ENCODE measurements at places on chromosomes 13 and 19.

GRCh38 chr13:108115738-108116137, 99.6 kb downstream of the LIG4 start:
- DNase-seq: no peak

- no peak for DNase-seq
These were observed 13.7 kb downstream of the SLC7A10 start for GRCh38 chr19:33211794-33212435.

- no peak for DNase-seq
These were observed 14.6 kb downstream of the ADGRE5 start for GRCh38 chr19:14395710-14396336.

- no peak for DNase-seq
These were observed 773.8 kb downstream of the GPC5 start for GRCh38 chr13:92172191-92172590.

DNA sequence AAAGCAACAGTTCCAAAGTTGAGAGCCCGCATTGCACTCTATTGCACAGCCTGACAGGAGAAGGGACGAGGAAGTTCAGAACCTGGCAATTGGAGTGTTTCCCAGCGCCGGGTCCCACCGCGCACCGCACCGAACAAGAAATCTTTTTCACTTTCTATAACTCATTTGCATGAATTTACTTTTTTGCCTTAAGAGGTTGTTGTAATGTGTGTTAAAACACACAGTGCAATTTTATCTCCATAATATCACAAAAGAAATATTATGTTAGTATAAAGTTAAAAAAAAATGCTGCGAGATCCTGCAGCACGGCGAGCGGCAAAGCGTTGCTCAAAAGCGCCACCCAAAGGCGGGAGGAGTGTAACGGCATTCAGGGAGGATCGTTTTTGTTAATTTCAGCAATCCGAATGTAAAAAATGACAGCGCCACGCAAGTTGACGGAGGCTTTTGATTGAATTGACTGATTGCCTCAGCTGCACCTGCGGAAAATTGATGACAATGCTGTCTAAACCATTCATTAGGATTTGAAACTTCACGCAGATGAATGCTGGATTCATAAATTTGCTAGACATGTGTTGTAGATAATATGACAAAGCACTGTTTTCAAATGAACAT, 303.6 kb upstream of the ZNF507 start:
- peak; percentile 77 for DNase-seq

DNA sequence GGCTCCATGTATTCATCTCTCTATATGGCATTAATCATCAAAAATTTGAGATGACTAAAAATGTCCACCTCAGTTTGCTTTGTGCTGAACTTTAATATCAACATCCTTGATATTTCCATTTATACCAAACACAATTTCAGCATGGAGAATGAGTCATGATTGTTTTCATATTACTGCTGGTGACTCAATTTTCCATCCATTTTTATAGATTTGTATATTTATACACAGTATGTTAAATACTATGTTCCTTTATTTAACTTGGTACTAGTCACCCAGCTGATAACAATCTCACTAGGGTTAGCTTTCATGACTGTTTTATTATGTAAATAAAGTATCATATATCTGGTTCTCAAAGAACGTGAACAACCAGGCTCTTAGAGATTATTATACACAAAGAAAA, 1255.1 kb downstream of the SLITRK1 start:
- no peak for DNase-seq

DNA sequence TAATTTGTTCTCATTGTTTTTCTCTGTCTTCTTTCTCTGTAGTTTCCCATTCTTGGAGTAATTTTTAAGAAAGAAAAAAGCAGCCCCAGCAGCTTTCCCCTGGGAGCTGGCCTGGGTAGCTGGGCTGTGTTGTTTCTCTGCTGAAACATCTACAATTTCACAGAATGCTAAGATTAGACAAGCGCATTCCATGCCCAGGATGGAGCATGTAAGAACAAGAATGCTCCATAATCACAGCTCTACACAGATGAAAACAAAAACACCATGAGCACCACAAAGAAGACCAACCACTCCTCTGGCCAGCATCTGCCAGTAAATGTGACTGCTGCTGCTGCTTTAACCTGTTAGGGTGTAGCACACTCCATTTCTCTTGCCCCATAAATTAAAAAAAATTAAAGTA, 239.2 kb upstream of the SLITRK1 start:
- DNase-seq: peak; percentile 40

GRCh38 chr13:101946401-101946800, 455.4 kb downstream of the FGF14 start:
- no peak for DNase-seq

DNA sequence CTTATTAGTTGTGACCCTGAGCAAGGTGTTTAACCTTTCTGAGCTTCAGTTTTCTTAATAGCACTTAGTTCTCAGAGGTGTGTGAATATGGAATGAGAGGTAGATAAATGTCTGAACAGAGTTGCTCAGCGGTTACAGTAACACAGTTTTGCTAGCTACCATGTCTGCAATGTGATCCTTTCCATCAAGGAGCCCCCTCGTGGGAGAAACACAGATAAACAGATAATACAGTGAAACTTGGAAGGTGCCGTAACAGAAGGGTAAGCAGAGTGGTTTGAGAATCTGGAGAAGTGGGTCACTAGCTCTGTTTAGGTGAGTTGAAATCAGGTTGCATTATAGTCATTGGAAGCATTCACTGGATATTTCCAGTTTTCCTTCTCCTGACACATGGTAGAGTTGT, 38.9 kb downstream of the IRS2 start:
- no peak for DNase-seq

DNA sequence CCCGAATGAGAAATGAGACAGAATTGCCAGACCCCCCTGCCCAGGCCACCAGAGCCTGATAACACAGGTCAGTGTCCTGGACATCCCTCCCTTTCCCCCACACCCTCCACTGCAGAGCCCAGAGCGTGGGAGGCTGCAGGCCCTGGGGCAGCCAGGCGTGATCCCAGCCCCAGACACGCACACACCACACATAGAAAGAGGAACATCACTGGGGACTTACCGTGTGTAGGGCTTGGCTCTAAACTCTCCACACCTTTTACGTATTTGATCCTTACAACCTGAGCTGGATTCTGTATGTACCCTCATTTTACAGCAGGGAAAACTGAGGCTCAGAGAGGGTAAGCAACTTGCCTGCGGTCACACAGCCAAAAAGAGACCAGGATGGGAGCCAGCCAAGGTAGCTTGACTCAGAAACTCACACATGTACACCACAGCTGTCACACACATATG, 334 bp upstream of the ANGPTL6 start:
- no peak for DNase-seq

- no peak for DNase-seq
These were observed 31.8 kb downstream of the DNM2 start for GRCh38 chr19:10749435-10750384.

DNA sequence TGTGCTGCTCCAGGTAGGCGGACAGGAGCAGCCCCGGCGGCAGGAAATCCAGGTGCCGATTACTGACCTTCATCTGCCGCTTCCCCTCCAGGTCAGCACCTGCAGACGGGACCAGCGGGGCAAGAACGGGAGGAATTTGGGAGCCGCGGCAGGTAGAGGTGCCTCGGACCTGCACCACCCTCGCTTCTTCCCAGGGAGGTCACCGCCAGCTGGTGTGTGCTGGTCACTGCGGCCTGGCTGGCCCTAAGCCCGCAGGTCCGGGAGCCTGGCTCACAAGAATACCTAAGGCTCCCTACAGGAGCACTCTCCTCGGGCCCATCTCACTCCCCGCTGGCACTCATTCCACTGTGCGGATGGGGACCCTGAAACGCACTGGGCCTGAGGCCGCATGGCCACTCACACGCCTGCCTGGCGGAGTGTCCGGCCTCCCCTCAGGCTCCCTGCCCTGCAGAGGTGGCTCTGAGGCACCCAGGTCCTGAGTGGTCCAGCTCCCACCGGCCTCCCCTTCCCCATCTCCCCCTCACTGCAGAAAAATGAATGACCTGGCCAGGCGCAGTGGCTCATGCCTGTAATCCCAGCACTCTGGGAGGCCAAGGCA, 4.3 kb downstream of the RNU6-9 start:
- peak; percentile 59 for DNase-seq

DNA sequence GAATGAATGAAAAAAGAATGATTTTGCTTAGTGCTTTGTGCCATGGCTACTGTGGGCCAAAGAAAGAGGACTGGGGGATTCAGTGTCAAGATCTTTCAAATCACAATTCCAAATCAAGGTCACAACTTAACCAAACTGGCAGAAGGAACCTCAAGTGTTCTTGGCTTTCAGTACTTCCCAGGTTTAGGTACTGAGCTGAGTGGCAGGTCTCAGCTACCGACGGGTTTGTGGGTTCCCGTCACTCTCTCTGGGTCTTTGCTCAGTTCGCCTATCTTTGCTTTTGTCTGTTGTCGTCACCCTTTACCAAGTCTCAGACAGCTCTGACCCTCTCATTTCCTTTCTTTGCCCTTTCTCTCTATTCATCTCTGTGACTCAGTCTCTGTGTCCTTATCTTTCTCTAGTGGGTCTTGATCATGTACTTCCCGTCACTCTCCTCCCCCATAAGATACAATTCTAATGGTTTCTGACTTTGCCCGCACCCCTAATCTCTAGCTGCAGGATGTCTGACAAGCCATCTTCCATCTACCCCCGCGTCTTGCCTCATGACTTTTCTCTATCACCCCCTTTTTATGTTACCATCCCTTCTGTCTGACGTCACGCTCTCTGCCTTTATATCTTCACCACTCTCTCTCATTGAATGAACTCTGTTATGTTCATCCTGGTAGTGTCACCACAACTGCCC, 33.3 kb upstream of the LRRC4B start:
- DNase-seq: no peak

DNA sequence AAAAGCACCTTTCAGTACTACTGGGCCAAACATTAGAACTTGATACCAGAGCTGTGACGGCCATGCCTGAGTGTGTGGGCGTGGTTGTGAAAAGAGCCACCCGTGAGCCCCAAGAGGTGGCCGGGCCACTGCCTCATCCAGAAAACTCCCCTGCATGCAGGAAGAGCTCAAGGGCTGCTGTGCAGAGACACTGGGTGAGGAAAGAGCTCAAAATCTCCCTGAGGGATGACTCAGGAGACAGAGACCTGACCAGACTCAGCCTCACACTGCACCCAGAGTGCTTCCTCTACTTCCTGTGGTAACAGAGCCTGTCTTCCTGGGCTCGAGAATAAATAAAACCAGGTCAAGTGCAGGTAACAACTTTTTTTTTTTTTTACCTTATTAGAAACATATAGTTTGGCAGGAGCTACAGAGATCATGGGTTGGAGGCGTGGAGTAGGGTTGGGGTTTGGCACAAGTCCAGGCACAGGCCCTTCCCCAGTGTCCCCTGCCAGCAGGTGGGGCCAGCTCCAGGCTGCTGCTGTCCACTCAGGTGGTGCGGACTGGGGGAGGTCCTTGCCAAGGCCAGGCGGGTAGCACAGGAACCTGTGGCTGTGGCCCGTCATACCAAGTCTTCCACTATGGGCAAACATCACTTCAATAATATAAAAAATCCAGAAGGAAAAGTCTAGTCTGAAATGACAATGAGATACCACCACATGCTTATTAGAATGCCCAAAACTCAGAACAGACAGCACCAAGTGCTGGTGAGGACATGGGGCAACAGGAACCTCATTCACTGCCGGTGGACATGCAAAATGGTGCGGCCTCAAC, 25.5 kb downstream of the ELL start:
- no peak for DNase-seq

DNA sequence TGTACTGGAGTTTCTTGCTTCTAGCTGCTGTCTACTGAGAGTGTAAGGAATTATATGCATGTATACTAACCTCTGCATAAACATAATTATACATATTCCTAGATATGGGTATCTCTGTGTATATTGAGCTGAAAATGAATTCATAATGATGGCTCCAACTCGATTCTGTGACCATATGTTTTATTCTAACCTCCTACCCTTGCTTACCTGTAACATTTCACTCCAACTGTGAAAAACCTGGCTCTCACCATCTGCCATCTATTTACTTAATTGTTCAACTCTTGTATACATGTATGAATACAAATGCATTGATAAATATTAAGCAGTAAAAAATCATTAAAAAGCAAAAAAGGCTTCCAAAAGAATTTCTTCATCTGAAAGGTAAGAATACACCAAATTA, 1729.5 kb upstream of the SPRY2 start:
- no peak for DNase-seq

DNA sequence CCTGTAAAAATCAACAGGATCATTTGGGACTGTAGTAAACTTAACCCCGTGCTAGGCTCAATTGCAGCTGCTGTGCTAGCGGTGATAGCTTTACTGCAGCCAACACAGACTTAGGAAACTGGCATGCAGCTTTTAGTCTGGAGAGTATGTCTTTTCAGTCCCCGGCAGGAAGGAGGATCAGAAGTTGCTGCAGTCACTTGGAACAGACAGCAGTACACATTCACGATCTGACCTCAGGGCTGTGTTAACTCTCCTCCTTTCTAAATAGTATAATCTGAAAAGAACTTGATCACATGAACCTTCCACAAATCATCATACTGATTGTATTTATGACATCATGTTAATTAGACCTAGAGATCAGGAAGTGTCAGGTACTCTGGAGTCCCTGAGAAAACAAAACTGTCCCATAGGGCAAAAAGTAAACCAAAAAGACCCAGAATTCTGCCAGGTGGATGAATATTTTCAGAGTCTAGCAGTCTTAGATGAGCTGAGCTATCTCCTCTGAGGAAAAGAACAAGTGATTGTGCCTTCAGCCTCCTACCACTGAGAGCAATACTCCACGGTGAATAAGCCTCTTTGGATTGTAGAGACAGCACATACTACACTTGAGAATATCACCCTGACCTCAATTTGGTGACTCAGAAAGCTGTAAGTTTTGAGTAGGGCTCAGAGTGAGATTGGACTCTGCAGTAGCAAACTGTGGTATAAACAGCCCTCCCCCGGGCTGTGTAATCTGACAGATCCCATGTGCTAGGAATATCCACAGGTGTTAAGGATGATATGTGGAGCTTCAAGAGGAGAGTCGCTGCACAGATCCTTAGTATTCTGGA, 181.0 kb upstream of the GPR12 start:
- no peak for DNase-seq

- DNase-seq: no peak
These were observed 5.2 kb downstream of the DDX49 start for GRCh38 chr19:18924684-18925213.

GRCh38 chr19:8064911-8065874, 12.6 kb downstream of the CCL25 start:
- DNase-seq: no peak

DNA sequence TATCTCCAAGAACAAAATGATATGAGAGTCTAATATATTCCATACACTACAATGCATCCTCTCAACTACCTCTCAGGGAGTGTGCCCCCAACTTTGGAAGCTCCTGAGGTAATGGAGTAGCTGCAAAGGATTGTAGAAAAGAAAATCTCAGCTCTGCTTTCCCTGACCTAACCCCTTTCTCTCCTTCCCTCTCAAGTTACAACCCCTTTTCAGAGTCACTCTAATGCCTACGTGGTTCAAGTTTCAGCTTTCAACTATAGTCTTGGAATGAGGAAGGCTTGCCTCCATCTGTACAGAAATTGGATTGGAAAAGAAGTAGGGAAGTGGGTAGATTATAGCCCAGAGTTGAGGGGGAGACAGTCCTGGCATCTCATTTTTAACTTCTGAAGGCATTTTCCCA, 256.0 kb downstream of the PCDH9 start:
- peak; percentile 3 for DNase-seq

All from neural progenitor cell (in vitro differentiated cells).